ENCODE measurements at places on chromosomes 5 and 9.

GRCh38 chr5:75622564-75622963 is 11.3 kb downstream of the ANKDD1B start:
- DNase-seq, result no peak

DNA sequence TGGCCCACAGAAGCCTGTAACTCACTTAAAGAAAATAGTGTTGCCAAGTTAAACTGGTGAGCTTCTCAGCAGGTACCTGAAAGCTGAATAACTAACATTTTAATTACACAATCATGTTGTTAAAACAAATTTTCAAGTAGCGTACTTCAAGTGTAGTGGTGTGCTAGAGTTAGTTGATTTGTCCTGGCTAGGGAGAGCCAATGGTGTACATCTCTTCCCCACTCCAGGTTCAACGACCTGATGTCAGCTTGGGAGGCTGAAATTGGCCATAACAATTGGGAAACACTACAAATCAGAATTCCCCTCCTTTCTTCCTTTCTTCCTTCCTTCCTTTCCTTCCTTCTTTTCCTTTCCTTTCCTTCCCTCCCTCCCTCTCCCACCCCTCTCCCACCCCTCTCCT is 295.3 kb upstream of the SLC24A2 start:
- no peak for DNase-seq

DNA sequence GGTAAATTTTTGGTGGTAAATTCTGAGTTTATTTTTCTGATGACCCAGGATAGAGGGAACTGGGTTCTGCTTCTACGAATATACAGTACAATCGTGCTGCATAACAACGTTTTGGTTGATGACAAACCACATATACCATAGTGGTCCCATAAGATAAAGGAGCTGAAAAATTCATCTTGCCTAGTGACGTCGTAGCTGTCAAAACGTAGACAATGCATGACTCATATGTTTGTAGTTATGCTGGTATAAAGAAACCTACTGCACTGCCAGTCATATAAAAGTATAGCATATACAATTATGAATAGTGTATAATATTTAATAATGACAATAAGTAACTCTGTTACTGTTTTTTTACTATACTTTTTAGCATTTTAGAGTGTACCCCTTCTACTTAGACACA is 244.0 kb downstream of the GAS1 start:
- DNase-seq, result no peak

- no peak for DNase-seq
Observed at GRCh38 chr9:4141296-4141695, 158.6 kb downstream of the GLIS3 start.

GRCh38 chr5:2105141-2105540 is 222.4 kb upstream of the IRX4 start:
- no peak for DNase-seq

DNA sequence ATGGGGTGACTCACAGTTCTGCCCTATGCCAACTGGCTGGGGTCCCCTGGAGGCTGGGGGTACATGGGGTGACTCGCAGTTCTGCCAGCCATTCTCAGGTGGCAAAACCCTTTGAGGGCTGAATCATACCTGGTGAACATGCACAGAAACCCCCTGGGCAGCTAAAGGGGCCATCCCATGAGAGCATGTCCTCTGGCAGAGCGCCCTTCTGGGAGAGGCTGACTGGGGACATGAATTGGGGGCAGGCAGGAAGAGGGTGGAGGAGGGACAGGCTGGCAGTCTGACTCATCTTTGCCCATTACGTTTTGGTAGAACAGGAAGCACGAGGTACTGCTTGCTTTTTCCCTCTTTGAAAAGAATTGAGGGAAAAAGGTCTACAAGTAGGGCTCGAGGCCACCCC is 16.7 kb downstream of the TRAF1 start:
- no peak for DNase-seq

GRCh38 chr5:179926657-179927056 is 19.0 kb upstream of the TBC1D9B start:
- no peak for DNase-seq

DNA sequence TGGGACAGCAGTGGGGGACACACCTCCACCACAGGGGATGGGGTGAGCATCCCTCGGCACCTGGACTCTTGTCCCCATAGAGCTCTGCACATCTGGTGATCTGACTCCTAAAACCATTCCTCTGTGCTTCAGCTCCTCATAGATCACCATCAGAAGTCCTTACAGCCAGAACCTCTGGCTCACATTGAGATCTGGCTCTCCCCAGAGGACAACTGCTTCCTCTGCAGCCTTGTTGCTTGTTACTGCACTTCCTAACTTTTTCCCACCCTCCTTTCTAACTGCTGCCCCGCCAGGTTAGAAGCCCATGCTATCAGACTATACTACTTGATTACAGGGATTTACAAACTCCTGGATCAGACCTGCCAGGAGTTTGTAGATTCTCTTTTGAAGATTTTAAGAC is 64.5 kb downstream of the ARSB start:
- no peak for DNase-seq

DNA sequence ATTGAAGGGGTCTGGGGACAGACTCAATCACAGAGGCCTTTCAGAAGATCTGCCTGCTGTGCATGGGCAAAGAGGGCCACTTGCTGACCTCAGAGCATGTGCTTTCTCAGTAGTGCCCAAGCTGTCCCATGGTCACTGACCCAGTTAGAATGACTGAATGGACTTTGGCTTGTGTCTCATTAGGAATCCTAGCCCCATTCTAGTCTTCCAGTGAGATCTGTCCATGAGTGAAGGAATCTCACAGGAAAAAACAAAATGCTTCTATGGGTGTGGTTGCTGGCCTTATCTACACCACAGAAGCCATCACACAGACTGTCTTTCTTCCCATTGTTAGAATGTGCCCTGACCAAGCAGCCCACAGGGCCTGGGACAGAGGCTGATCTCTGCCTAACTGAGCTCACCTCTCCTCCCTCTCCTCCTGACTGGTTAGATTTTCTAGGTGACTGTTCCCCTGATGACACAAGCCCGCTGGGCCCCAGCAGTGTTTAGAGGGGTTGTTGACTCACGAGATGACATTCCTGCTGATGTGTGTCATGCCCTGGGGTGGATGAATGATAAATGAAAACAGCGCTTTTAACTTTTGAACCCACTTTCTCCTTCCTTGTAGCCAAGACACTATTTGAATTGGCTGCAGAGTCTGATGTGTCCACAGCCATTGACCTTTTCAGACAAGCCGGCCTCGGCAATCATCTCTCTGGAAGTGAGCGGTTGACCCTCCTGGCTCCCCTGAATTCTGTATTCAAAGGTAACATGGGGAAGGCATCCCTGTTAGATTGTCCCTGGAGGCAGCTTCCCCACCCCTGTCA is 24.8 kb downstream of the TGFBI start:
- DNase-seq, result no peak

DNA sequence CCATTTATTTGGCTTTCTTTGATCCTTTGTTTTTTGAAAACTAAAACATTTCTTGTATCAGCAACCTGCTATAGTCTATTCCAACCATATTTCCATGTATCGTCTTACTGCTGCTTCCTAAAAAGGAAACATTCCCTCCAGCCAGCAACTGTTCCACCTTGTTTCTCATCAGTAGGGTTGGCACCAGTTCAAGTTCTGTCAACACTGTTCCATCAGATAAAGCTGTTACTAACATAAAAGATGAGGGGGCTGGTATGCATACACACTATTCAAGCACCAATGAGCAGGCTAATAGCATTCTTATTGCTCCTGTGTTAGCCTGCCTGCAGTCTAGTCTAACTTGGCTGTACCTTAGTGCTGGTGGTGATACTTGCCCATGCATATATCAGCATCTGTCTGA is 178.3 kb downstream of the CWC27 start:
- DNase-seq, result no peak

GRCh38 chr9:89935115-89935514 is 330.3 kb downstream of the GADD45G start:
- no peak for DNase-seq

DNA sequence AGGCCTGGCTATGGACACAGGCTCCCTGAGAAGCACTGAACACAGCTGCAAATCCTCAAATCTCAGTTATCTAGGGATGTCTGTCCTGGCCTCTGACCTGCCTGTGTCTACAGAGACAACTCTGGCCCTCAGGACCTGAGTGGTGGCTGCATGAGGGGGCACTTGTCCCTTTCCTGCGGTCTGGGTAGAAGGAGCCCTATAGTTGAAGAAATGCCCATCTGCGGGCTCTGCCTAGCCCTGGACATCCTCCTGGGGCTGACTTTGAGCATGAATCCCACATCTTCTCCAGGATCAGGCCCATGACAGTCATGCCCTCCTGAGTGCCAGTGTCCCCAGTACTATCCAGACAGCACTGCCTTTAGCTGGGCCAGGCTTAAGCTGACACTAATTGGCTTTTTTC is 10.0 kb downstream of the DNAJB5 start:
- DNase-seq, result no peak

DNA sequence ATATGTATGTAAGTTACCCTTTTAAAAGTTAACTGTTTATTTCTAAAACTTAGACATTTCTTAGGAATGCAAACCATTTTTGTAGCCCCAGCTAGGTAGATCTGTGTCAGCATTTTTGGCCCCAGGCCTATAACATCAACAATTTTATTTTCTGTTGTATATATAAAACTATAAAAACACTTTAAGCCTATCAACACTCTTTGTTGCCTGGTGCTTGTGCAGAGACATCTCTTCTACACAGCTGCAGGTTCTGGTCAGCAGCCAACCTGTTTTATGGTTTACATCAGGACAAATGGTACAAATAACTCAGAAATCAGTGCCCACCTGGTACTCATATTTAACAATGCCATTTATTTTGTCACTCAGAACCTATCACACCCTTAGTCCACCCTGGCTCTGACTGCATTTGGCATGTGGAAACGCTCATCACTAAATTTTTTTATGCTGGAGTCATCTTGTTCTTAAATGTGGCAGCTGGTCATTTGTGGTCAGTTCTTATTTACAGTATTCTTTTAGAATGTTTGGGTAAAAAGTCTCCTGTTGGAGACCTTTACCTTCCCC is 173.4 kb downstream of the DNAH5 start:
- DNase-seq, result no peak

DNA sequence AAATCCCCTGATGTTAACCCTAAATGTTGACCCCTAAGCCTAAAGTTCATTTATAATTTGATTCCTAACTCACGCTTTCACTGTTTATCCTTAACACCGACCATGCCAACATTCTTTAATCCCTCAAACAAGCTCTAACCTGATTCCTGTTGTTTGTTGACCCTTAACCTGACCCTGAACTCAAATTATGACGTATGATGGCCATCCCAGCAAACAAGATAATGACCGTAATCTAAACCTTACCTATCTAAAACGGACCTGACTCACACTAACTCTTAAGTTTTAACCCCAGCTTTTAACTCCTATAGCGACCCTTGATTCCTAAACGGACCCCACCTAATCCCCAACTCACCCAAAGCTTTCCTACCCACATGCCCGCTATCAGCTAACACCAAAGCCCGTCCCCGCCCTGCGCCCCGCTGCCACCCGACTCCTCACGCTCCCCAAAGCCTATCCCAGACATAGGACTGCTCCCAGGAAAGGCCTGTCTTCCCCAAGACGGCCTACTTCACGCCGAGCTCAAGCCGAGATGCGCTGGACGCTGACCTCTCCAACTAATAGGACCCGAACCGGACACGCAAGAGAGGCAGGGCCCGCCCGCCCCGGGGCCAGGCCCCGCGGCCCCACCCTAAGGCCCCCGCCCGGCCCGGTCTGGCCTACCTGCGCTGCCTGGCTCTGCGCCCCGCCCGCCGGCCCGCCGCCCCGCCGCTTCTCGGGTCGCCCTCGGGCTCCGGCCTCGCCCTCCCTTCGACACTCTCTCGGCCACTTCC is 395 bp downstream of the TLN1 start:
- no peak for DNase-seq

DNA sequence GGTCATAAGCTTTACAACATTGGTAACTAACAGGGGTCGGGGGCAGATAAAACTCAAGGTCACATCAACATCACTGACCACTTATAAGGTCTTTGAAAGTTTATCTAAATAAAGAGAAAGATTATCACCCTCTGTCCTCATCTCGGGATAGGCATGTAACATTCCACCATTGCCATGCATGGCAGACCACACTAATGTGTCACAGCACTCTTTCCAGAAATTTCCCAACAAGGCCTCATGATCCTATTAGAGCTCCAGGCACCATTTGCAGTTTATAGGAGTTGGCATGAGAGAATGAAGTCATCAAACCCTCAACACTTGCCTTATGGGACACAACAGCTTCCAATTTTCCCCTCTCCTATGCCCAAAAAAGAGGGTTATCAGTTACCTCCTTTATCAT is 31.9 kb upstream of the ZNF622 start:
- DNase-seq, result no peak

GRCh38 chr9:68446836-68447235 is 90.4 kb downstream of the PGM5 start:
- DNase-seq, result no peak

- DNase-seq, result no peak
Observed at GRCh38 chr5:134649163-134649835, 714 bp downstream of the SEC24A start.

GRCh38 chr5:52668139-52668538 is 119.6 kb upstream of the ITGA1 start:
- no peak for DNase-seq

DNA sequence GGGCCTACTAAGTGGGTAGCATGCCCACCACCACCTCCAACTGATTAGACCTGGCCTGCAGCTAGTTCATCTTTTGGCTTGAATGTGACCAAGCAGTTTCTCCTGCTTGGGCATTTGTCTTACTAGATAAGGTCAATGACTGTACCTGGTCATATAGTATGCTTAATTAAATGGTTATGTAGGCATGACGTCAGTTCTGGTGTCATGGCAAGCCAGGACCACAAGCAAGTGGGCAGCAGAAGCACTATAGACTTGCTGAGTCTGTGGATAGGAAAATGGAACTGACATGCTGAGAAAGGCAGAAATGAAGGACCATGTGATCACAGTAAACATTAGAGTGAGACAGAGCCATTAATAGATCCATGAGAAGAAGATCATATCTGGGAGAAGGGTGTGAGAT is 55.6 kb upstream of the C6 start:
- no peak for DNase-seq

DNA sequence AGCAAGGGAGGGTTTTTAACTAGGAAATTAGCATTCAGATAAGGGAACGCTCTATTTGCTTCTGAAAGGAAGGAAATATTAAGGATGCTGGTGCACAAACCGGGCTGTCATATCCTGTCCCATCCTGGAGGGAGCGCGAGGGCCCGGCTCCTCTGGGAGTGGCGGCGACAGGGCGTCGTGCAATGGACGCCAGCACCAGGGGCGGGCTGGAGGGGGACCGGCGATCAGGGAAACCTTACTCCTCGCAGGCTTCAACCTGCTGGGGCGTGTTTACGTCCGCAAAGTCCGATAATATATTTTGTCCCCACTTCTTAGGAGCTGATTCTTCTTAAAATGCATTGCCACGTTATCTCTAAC is 197.1 kb upstream of the TBCA start:
- DNase-seq, result no peak

GRCh38 chr9:129352146-129352865 is 174.2 kb upstream of the IER5L start:
- no peak for DNase-seq

All from stimulated activated CD4-positive, alpha-beta T cell treated with anti-CD3 and anti-CD28 coated beads, Interleukin-1b, Interleukin-23, amount 100 ng/mL, for 4 hours (primary cell).